NCI-H510A treated with DMSO at 0.1 percent for 48 hours (cell line): ENCODE measurements at places on chromosomes 7 and 10.
A peak's percentile ranks its signal among the peaks of the same experiment; 100 is the strongest.

- peak; percentile 32 for DNase-seq
Observed at GRCh38 chr10:104331208-104331838, 6.9 kb downstream of the ITPRIP start.

- DNase-seq: no peak
Observed at GRCh38 chr7:39130857-39131526, 153.3 kb downstream of the POU6F2 start.

DNA sequence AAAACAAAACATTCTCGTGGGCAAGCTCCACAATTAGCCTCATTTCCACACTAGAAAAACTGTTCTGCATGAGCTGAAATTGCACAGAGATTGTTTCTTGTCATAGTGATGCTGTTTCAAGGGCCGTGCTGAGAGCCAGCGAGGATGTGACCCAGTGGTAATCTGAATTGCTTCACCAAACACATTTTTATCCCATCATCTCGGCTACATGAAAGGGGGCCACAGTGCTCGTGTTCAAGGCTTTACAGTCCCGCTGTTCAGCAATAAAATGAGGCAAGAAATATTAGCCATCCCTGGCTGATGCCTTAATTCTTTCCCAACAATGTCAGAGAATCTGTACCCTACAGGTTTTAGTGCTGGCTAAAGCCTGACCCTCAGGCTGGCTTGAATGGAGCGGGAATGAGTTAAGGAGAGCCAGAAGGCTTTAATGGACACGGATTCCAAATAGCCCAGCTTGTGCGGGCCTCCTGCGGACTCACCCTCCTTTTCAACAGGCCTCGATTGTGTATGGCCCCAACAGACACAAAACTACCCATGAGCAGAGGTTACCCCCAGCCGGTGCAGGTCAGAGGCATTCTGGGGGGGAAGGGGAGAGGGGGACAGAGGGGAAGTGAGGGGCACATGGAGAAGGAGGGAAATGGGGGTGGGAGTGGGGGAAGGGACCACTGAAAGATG lies 2.0 kb upstream of the GDF10 start:
- no peak for DNase-seq

GRCh38 chr10:14111208-14111607 lies 219.5 kb downstream of the FRMD4A start:
- DNase-seq: no peak

DNA sequence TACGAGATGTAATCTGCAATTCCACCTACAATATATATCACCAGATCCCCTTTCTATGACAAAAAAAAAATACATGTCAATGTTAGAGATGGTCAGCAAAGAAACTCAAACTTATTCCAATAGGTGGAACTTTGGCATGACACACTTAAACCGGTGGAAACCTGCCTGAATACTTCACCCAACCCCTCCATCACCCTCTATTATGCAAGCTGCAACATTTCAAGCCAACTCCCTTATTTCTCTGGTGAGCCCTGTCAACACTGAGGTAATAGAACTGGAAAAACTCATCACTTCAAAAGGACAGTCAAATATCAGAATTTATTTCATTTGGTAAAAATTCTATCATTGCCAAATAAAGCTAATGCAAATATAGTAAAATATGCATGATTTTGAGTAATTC lies 3.6 kb downstream of the ZNF438 start:
- DNase-seq: no peak

- no peak for DNase-seq
Observed at GRCh38 chr10:100319707-100320402, 10.2 kb downstream of the PKD2L1 start.
